GM04503 (cell line): ENCODE measurements at places on chromosomes 7 and 10.

GRCh38 chr7:137209151-137209817 is 134.2 kb downstream of the PTN start:
- no peak for DNase-seq

DNA sequence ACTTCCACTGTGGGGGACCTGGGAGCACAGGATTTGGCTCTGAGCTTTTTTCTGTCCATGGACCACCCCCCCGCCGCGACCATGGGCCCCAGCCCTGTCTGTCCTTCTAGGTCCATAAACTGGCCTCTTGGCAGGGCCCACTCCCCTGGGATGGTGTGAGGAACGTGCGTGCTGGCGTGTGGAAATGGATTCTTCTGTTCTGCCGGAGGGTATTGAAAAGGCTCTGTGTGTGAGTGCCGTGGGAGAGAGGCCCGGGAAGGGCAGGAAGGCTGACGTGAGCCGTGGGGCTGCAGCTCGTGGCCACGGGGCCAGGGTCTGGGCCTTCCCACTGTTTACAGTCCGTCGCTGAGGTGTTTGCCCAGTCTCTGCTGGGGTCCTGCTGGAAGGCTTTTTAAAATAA is 123.7 kb downstream of the GRK5 start:
- DNase-seq = no peak

DNA sequence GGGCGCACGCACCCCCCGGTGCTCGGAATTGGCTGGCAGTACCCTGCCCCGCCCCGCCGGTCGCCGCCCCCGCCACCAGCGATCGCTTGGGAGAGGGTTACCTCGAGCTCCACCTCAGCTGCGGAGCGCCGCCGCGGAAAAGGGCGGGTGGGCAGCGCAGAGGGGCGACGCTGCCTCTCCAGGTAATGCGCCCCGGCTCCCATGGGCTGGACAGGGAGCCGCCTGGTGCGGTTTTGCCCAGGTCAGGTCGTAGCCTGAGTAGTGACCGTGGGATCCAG is 1.3 kb downstream of the PFKFB3 start:
- no peak for DNase-seq

DNA sequence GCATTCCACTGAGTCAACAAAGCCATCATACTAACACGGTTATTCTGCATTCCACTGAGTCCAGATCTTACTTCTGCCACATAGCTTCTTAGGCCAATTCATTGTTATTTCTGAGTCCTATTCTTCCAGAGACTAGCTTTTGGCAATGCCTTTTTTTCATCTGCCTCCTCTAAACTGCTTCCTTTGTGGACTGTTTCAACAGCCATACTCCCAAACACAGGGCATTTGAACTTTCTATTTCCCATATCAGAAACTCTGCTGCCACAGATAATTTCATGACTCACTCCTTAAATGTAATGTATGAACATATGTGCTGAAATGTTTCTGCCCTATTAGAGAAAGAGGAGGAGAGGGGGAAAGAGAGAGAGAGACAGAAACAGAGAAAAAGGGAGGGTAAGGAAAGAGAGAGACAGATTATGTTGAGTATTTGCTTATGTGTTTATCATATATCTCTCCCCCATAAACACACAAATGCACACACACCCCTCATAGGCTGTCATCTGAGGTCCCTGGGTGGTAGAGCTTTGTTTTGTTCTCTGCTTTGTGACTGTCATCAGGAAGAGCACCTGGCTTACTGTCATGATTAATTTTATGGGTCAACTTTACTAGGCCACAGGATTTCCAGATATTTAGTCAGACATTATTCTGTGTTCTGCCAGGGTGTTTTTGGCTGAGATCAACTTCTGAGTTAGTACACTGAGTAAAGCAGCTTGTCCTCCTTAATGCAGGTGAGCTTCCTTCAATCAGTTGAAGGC is 308.0 kb upstream of the KCND2 start:
- DNase-seq = no peak

- DNase-seq = no peak
Measured at GRCh38 chr10:102455893-102456471, 4.6 kb upstream of the C10orf95 start.

GRCh38 chr10:95815701-95816240 is 59.8 kb downstream of the ENTPD1 start:
- no peak for DNase-seq

DNA sequence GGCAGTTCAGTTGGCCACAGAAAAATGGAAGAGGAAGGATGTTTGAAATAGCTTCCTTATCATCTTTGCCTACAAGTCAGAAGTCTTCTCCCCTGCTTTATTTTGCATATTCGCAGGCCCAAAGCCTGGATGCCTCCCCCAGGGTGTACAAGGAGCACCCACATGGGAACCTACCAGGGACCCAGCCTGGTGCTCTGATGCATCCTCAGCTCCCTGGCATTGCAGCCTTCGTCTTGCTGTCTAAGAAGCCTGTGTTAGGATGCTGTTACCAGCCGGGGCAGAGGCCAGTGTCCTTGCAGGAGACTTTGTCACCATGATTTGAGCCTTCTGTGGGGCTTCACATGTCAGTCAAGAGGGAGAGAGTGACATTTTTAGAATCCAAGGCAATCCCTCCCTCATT is 27.0 kb upstream of the GPR26 start:
- DNase-seq = no peak

DNA sequence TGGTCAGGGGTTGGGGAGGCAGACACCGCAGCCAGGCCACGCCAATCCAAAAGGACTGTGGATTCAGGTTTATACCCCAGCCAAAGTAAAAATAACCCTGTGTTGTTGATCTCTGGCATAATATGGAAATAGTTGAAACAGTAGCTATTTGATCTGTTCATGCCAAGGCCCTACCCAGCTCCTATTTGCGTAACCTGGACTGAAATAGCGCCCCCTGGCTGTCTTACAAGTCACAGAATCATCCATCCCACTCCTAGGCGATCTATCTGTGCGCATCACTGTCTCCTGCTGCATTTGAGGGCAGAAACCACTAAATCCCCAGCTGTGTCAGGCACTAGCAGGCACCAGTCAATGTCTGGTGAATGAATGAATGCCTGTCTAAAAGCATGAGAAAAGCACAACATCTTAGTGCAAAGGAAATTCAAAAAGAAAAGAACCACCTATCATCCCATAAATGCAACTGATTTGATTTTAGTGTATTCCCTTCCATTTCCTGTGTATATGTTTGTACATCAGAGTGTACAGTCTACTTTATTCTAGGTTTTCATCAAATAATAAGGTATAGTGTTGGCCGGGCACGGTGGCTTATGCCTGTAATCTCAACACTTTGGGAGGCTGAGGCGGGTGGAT is 160.0 kb downstream of the SLIT1 start:
- no peak for DNase-seq

DNA sequence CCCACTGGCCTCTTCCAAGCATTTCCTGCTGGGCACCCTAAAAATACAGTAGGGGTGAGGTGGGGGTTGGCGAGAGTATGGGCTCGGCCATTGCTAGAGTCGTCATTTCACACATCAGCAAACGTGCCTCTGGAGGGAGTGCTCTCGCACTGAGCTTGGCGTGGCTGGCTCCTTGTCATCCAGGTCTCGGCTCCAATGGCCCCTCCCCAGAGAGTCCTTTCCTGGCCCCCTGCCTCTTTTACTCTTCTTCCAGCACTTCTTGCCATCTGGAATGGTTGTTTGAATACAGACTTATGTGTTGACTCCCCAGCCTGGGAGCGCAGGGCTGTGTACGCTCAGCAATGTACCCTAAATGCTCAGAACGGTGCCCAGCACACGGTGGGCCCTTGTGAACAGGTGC is 18.8 kb downstream of the UNC5B start:
- DNase-seq = no peak

DNA sequence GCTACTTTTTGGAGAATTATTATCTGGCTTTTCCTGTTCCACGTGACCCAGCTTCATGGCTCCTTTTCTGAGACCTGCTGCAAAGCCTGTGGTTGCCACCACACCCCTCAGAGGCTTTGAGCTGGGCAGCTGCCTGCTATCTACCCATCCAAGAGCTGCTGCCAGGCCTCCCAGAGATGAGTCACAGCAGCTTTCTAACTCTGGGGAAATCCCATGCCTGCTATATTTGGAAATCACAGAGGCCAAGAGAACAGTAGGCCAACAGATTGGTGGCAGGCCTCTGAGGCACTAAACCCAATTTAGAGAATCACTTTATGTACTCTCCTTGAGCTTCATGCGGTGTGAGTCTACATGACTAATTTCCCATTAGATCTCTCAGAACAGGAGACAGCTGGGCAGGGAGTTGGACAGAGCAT is 35.2 kb downstream of the SGCE start:
- DNase-seq = peak; percentile 90

DNA sequence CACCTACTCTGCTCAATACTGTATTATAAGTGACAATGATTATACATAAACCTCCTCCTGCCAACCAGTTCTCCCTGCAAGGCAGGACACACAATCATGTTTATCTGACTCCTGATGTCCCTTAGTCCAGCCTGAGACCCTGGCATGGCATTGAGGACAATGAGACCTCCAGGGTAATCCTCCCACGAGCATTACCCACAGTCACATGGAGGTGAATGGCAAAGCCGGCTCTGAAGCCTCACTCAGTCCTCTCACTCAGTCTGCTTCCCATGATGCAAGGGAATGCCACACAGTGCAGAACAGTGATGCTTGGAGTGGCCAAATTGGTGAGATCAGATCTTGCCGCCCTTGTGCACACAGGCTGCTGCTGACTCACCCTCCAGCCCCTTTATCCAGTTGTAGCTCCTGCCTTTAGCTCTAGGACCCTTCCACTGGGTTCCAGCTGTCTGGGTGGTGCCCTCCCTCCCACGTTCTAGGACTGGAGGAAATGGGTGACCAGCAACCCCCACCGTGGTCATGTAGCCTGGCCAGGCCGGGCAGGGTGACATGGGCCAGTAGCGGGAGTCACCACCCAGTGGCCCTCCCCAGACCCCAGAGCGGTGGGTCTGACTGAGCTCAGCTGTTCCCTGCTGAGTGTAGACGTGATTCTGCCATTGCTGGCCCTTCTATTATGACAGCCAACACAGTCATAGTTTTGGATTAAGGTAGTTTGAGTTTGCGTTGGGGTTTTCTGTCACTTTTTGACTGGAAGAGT is 5.5 kb upstream of the ADCY1 start:
- DNase-seq = no peak

GRCh38 chr10:75058161-75058560 is 53.3 kb upstream of the SAMD8 start:
- DNase-seq = peak; percentile 74

GRCh38 chr10:110919971-110920881 is 822 bp downstream of the SHOC2 start:
- DNase-seq = no peak

GRCh38 chr7:137882261-137882668 is 35.5 kb upstream of the DGKI start:
- peak; percentile 99 for DNase-seq

- DNase-seq = no peak
Measured at GRCh38 chr10:43061760-43062159, 15.1 kb upstream of the RET start.

GRCh38 chr10:99930731-99931550 is 78.8 kb downstream of the DNMBP start:
- no peak for DNase-seq

GRCh38 chr10:91311601-91312381 is 91.3 kb downstream of the PCGF5 start:
- DNase-seq = no peak
